Sigmoid colon (tissue), 7 donors: ENCODE measurements at places on chromosomes 13 and 19. TPM values are rescaled to one million over a fixed set of nuclear protein-coding genes. Genes with fewer than 3 reads are reported as not detected.

ZNF17 gene
- 3.9 TPM for polyA plus RNA-seq

DNA sequence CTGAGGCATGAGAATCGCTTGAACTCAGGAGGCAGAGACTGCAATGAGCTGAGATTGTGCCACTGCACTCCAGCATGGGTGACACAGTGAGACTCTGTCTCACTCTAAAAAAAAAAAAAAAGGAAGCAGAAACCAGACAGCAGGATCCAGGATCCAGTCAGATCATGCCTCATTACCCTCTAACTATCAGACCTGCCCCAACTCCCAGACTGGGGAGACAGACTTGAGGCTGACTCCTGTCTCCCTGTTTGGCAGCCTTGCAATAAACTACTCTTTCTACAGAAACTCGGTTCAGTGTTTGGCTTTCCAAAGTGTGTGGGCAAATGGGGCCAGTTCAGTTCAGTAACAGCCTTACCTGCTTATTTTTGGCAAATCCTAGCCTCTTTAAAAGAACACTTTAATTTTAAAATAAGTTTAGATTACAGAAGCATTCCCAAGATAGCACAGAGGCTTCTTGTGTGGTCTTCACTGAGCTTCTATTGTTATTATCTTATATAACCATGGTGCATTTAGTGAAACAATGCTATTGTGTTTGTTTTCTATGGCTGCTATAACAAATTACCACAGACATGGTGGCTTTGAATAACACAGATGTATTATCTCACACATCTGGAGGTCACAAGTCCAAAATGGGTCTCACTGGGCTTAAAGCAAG, 18.5 kb downstream of the RASL11A start:
- DNase-seq, result no peak

CGB5 gene
- polyA plus RNA-seq, result not detected

DNA sequence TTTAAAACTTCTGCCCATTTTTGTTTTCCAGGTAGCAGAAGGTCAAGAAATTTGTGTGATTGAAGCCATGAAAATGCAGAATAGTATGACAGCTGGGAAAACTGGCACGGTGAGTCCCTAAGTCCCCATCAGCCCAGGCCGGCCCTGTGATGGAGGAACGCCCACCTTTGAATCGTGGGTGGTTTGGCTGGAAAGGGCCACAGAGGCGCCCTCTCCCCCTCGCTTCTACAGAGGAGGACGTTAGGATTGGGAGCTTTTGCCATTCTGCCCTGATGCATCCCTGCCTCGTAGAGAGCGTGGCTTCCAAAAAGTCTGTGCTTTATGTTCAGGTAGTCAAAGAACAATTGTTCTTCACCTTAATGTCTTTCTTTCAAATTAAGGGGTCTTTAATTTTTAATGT, 60.9 kb downstream of the GGACT start:
- DNase-seq, result no peak

LRG1 gene
- 3.7 TPM for polyA plus RNA-seq

GRCh38 chr19:1567848-1568227, 287 bp downstream of the MEX3D start:
- DNase-seq, result no peak

GGN gene
- polyA plus RNA-seq, result not detected

DNA sequence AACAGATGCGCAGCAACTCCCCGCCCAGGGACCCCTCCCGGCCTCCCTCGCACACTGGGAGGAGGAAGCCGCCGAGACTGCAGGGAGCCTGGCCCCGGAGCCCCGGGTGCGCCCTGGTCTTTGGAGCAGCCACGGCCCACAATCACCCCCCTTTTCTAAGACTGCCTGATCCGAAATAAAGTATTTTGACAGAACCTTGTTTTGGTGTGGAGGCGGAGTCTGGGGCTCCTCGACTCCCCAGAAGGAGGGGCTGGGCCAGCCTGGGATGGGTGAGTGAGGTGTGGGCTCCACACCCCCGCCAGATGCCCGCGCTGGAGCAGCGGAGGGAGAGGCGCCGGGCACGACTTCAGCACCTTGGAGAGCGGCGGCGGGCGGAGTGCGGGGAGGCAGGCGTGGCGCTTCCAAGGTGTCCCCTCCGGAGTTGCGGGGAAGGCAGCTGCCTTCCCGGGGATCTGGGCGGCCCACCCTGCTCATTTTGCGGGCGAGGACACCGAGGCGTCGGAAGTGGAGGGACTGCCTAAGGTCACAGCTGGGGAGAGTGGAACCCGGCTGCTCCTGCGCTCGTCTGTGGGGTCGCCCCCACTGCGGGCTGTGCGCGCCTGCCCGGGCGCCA, 9.4 kb downstream of the SIRT6 start:
- DNase-seq, result no peak

- DNase-seq, result peak; percentile 63
These were observed 621 bp downstream of the SOX21 start for GRCh38 chr13:94711561-94712286.

TRAPPC5 gene
- polyA plus RNA-seq, result 55.3 TPM

DNA sequence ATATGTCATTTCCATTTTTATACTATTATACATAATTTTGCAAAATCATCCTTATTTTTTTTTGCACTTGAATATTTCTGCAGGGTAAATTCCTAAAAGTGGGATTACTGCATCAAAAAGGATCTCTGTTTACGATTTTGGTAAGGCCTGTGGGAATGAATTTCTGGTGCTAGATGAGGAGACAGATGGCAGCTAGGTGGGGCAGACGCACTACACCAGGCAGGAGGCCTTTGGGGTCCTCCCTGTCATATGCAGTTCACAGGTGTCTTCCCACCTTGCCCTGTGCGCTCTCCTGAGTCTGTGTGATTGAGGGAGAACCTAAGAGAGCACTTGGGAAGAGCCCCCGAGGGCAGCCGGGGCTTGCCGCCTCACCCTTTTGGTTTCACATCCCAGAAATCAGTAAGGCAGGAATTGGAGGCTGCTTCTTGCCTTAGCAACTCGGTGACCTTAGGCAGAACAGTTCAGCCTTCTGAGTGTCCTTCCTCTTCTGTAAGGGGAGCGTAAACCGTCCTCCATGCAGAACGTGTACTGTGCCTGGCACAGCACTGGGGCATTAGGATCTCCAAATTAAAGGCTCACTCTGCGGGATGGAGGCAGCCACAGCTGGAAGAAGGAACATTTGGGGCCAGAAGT, 13.4 kb upstream of the GJB2 start:
- no peak for DNase-seq

DNA sequence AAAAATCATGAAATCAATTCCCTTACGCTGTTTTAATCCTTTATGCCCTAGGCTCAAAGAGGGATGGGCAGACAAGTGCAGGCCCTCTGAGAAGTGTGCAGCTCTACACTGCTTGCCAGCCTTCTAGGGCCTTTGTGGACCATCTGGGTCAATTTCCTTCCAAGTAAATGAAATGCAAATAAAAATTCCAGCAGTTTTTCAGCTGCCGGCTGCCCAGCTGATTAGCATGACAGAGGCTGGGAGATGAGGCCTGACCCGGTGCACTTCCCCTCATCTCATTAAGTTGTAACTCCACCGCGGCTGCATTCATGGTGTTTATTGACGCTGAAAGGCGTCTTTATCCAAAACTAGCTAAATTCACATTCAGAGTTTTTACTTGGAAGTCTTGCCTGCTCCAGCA, 47.5 kb upstream of the GSX1 start:
- DNase-seq, result no peak

GRCh38 chr13:111066544-111066943, 48.6 kb upstream of the ARHGEF7 start:
- DNase-seq, result no peak

GRCh38 chr13:75197803-75198202, 284.2 kb downstream of the TBC1D4 start:
- no peak for DNase-seq

DNA sequence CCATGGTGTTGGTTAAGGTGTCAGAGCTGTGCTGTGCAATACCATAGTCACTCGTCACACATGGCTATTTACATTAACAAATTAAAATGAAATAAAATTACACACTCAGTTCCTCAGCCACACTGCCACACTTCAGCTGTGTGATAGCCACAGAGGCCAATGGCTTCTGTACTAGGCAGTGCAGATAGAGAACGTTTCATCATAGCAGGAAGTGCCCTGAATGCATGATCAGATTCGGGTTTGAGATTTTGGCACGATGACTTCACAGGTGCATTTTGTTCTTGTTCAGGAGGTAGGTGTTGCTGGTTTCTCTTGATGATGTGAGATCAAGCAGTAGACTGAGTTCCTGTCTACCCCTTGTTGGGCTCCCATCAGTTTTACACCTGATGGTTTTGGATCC, 6.5 kb downstream of the ARMC6 start:
- DNase-seq, result no peak
